ENCODE measurements at places on chromosomes 12 and 14. TPM values are rescaled to one million over a fixed set of nuclear protein-coding genes. Genes with fewer than 3 reads are reported as not detected.
A peak's percentile ranks its signal among the peaks of the same experiment; 100 is the strongest.

Gene NEUROD4
- not detected for total RNA-seq

DNA sequence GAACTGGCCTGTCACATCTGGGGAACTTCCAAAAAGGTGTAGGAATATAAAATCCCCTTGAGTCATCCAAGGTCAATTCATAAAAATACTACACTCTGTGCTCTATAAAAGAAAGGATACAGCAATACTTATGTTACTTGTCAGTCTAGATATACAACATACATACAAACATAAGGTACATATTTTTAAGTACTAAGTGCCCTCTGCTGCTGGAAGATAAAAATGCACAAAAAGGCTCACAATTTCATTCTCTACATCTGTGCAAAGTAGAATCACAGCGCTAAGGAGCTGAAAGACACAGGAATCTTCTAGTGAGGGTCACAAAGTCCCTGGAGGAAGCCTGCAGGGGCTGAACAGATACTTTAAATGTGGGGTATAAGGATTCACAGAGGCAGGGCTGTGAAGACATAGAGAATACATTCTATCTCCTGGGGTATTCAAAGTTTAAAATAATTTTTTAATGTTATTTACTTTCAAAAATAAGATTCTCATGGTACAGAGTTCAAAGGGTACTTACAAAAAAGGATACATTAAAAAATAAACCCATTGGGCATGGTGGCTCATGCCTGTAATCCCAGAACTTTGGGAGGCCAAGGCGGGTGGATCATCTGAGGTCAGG, 10.2 kb upstream of the GOLGA5 start:
- peaks cover 11% of the 10 kb centered on the region for H3K4me1 ChIP-seq
- H3K27ac ChIP-seq = no peak overlapping the region
- no peak overlapping the region for H3K4me3 ChIP-seq
- peaks cover 2% of the 10 kb centered on the region for H3K27me3 ChIP-seq
- DNase-seq = peak; percentile 63
- peaks cover 2% of the 10 kb centered on the region for H3K36me3 ChIP-seq

GRCh38 chr12:88419794-88420193, 160.5 kb downstream of the KITLG start:
- no peaks in the 10 kb centered on the region for H3K27me3 ChIP-seq
- no peaks in the 10 kb centered on the region for H3K36me3 ChIP-seq
- no peak overlapping the region for H3K27ac ChIP-seq
- H3K4me1 ChIP-seq = no peaks in the 10 kb centered on the region
- H3K4me3 ChIP-seq = no peak overlapping the region
- no peak for DNase-seq

GRCh38 chr14:61533513-61534255, 161.6 kb upstream of the HIF1A start:
- H3K27ac ChIP-seq = peak overlapping the region; percentile 56
- H3K4me1 ChIP-seq = peaks cover 92% of the 10 kb centered on the region
- no peaks in the 10 kb centered on the region for H3K27me3 ChIP-seq
- H3K4me3 ChIP-seq = no peak overlapping the region
- no peak for DNase-seq

DNA sequence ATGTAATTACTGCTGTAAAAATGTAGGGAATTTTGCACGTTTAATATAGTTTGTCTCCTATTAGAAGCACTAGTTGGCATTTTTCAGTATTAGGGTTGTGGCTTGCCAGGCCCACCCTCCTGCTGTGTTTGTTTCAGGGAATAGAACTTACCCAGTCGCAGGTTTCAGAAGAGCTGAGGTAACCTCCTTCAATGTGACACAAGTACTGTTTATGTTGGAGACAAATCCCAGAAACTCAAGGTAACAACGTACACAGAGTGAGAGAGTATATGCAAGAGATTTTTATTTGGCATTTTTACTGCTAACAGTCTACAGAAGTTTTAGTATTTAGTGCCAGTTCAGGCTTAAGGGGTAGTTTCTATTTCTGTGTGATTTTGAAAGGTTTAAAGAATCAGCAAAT, 284.3 kb downstream of the RAD51B start:
- H3K4me1 ChIP-seq = no peaks in the 10 kb centered on the region
- H3K36me3 ChIP-seq = peaks cover 21% of the 10 kb centered on the region
- no peak overlapping the region for H3K27ac ChIP-seq
- no peaks in the 10 kb centered on the region for H3K27me3 ChIP-seq
- DNase-seq = no peak

GRCh38 chr12:125017801-125018200, 24.4 kb downstream of the BRI3BP start:
- H3K36me3 ChIP-seq = peaks cover 50% of the 10 kb centered on the region
- DNase-seq = no peak
- no peak overlapping the region for H3K27ac ChIP-seq
- no peaks in the 10 kb centered on the region for H3K4me1 ChIP-seq
- no peak overlapping the region for H3K4me3 ChIP-seq

GRCh38 chr12:47744005-47744651, 14.6 kb downstream of the RAPGEF3 start:
- H3K27ac ChIP-seq = no peak overlapping the region
- DNase-seq = peak; percentile 70
- H3K4me1 ChIP-seq = peaks cover 26% of the 10 kb centered on the region
- no peaks in the 10 kb centered on the region for H3K36me3 ChIP-seq
- peaks cover 23% of the 10 kb centered on the region for H3K27me3 ChIP-seq
- no peak overlapping the region for H3K4me3 ChIP-seq

DNA sequence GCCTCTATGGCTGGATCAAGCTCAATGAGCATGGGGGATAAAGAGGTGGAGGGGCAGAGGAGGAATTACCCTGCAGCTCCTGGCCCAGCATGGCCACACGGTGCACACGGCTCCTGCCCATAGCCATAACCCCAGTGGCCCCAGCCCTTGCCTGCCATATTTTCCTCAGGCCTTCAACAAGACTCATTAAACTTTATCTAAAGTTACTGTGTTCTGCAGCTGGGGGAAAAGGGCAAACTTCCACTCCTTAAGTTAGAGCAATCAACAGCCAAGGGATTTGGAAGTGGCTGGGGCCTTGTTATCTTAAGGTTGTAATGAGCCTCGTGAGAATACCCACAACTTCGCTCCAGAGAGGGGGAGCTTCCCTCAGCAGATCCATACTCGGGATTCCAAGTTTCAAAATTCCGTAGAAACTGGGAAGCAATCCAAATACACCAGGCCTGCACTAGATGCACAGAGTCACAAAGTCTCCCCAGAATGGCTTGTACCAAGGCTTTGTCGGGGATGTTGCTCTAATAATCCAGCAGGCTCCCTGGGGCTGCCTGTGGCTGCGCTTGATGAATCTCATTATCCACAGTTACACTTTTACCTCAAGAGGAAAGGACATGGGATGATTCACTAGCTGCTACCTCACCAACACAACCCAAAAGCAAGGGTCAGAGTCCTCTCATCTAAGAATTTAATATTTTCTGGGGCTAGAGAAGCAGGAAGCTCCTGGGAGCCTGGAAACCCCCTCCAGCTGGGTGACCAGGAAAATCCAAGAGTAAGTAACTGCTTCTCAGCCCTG, 13.0 kb upstream of the OR6J1 start:
- peaks cover 6% of the 10 kb centered on the region for H3K4me1 ChIP-seq
- no peaks in the 10 kb centered on the region for H3K36me3 ChIP-seq
- H3K4me3 ChIP-seq = no peak overlapping the region
- H3K27ac ChIP-seq = no peak overlapping the region

GRCh38 chr12:119681728-119682638, 14.1 kb downstream of the PRKAB1 start:
- peaks cover 17% of the 10 kb centered on the region for H3K4me1 ChIP-seq
- DNase-seq = no peak
- H3K4me3 ChIP-seq = no peak overlapping the region
- H3K27ac ChIP-seq = peak overlapping the region; percentile 77

- no peak overlapping the region for H3K4me3 ChIP-seq
- H3K4me1 ChIP-seq = no peaks in the 10 kb centered on the region
- DNase-seq = no peak
- no peaks in the 10 kb centered on the region for H3K27me3 ChIP-seq
Observed at GRCh38 chr12:85747941-85748495, 88.2 kb downstream of the RASSF9 start.

DNA sequence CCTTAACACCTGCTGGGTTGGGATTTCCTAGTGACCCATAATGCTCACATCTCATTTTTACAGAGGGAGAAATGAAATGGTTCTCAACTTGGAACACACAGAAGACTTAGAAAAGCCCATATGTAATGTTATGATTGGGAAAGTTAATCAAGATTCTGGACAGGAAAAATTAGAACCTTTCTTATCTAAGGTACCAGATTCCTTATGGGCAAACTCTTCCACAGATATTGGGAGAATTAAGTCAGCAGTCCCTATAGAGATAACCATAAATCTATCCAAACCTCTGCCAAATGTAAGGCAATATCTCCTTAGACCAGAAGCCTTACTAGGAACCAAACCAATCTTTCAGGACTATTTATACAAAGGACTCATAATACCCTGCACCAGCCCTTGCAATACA, 13.9 kb upstream of the PSMC1 start:
- no peak overlapping the region for H3K4me3 ChIP-seq
- H3K27ac ChIP-seq = no peak overlapping the region
- no peaks in the 10 kb centered on the region for H3K4me1 ChIP-seq
- peaks cover 2% of the 10 kb centered on the region for H3K27me3 ChIP-seq

DNA sequence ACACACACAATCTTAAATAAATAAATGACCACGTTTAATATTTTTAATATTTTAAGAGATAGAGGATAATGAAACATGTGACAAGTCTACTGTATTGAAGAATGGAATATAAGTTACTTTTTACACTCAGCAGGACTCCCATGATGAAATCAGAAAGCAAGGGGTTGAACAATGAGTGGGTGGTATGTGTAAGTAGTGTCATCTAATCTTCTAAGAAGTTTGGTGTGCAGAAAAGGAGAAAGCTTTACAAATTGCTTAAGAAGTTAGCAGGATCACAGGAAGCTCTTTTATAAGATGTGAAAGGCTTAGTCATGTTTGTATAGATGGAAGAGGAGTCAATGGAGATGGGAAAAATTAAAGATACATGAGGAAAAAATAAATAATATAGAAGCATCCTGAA, 47.8 kb downstream of the SLC15A5 start:
- no peaks in the 10 kb centered on the region for H3K4me1 ChIP-seq
- H3K36me3 ChIP-seq = no peaks in the 10 kb centered on the region
- H3K27ac ChIP-seq = no peak overlapping the region
- H3K4me3 ChIP-seq = no peak overlapping the region
- no peaks in the 10 kb centered on the region for H3K27me3 ChIP-seq

Gene ZFHX2
- 0.90 TPM for total RNA-seq
